Activated CD4-positive, alpha-beta T cell treated with anti-CD3 and anti-CD28 coated beads, Interleukin-2, amount 10 ng/mL, durations not matched to agents 7 days and 5 days (primary cell): ENCODE measurements at places on chromosomes 13 and 19.

DNA sequence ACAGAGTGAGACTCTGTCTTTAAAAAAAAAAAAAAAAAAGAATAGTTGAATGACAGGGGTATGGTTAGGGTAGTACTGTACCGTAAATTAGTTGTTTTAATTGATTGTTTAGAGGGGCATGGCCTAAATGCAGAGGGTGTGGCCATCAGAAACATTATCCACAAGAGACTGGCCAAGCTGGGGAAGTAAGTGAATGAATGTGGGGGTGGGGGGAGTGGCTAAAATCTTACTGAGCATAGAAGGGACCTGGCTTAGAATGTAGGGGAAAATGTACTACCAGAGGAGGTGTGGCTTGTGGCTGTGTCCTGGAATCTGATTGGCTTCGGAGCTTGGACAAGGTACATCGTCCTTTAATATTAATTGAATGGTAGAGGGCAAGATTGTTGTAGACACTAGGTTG, 3.8 kb downstream of the BCL2L12 start:
- no peak for DNase-seq

- DNase-seq: peak; percentile 63
These were observed 2.7 kb upstream of the HNRNPL start for GRCh38 chr19:38852231-38853044.

DNA sequence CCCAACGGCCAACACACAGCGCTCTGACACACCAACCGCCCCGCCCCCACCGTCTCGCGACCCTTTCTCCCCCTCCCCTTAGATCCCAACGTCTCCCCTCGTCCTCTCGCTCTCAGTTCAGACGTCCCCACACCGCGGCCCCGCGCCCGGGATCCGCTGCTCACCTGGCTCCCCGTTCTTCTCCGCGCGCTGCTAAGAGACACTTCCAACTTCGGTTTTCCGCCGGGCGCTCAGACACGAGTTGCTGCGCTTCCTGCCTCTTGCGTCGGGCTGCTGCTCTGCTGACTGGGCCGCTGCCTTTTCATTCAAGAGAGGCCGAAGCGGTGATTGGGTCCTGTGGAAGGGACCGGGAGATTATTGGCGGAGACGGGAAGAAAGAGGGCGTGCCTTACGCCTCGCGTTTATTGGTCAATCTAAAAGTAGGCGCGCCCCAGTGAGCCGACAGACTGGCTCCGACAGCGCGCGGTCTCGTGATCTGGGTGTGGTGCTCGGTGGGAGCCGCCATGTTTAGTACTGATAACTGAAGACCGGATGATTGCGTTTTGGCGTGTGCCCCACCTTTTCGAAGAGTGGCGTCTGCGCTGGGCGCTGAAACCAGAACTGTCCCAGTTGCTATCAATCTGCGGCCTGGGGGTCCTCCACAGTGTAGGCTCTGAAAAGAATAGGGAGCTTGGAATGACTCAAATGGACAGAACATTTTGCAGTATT, at the start of gene DDX39A:
Gene DDX39A, minus strand, starts transcription at position 236 of the 708 bp plus-strand sequence. CDS start 6,121 bp downstream, outside the sequence.
- peak; percentile 99 for DNase-seq

DNA sequence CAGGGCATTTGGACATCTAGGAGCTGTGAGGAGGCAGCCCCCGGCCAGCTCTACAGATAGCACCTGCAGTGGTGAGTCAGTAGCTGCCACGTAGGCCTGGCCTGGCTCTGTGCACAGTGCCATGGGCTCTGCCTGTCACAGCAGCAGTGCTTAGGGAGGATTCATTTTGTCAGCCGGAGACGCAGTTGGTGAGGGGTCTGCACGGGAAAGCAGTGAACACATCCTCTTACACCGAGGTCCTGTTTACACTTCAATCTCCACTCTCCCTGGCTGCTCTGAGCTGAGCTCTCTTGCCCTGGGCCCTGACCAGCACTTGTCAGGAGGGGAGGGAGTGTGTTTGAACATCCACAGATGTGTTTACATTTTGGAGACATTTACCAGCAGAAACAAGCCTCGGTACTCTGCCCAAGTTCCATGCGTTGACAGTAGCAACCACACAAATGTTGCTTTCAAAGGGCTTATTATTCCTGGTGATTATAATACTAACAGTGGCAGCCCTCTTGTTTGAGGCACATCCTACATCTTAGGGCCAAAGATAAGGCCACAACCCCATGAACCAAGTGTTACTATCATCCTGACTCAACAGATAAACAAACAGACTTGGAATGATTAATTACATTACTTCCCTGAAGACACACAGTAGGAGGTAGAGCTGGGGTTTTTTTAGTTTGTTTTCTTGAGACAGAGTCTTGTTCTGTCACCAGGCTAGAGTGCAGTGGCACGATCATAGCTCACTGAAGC, 148.9 kb downstream of the USP12 start:
- DNase-seq: no peak

GRCh38 chr13:73273745-73274144, 214.9 kb downstream of the KLF5 start:
- DNase-seq: no peak

- no peak for DNase-seq
These were observed 5.2 kb upstream of the IFT88 start for GRCh38 chr13:20561741-20562140.

DNA sequence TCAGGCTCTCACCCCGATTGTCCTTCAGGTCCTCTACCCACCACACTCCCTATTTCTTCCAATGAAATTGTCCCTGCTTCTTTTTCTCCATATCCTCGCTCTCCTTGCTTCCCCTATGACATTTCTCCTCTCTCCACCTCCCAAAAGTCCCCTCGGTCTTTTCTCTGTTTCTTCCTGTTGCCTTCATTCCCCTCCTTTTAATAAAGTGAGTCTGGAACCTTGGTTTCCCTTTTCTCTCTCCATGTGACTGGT, 676 bp upstream of the ZNF574 start:
- no peak for DNase-seq

GRCh38 chr13:80787604-80788003, 446.7 kb upstream of the SPRY2 start:
- no peak for DNase-seq

- DNase-seq: no peak
These were observed 40.7 kb downstream of the PCCA start for GRCh38 chr13:100129605-100130004.

DNA sequence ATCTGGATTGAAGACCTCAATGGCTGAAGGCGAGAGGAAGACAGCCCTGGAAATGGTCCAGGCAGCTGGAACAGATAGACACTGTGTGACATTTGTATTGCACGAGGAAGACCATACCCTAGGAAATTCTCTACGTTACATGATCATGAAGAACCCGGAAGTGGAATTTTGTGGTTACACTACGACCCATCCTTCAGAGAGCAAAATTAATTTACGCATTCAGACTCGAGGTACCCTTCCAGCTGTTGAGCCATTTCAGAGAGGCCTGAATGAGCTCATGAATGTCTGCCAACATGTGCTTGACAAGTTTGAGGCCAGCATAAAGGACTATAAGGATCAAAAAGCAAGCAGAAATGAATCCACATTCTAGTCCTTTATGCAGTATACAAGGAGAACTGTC, 1.2 kb downstream of the POLR1D start:
- DNase-seq: no peak

DNA sequence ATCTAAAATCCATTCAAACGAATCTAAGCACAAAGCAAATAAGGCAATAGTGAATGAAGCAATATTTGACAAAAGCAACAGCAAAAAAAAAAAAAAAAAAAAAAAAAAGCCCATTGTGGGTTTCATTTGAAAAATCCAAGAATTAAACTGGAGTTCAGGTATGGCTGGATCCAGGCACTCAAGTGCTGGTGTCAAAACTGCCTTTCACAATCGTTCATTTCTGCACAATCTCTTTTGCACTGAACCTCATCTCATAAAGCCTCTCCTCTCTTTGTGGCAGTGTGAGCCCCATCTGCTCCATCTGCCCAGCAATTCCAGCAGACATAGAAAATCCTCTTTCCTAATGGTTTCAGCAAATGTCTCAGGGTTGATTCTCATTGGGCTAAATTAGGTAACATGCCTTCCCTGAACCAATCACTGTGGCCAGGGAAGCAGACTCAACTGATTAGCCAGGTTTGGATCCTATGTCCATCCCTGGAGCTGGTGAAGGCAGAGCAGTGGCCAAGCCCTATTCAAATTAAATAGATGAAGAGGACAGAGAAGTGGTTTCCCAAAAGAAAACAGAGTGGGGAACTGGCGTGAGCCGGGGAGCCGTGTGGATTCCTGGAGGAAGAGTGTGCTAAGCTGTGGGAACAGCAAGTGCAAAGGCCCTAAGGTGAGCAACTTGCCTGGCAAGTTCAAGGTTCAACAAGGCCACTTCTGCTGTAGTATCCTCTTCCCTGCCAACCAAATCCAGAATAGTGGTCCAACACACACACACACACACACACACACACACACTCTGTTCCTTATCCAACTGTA, 1.2 kb upstream of the HIF3A start:
- no peak for DNase-seq

DNA sequence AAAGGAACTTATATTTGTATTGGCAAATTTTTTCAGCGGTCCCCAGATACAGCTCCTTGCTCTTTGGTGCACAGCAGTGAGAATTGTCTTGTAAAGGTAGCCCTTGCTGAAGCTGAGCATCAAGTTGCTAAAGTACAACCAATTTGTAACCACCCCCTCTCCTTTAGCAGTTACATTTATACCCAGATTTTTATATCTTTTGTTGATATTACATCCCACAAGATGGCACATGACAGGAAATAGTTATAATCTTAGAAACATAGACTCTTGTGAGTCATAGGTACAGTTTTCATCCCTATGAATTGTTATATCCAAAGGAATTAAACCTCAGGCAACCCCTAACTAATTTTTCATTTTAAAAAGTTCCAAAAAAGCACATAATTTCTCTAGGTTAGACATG, 523.0 kb upstream of the SLITRK1 start:
- DNase-seq: no peak

DNA sequence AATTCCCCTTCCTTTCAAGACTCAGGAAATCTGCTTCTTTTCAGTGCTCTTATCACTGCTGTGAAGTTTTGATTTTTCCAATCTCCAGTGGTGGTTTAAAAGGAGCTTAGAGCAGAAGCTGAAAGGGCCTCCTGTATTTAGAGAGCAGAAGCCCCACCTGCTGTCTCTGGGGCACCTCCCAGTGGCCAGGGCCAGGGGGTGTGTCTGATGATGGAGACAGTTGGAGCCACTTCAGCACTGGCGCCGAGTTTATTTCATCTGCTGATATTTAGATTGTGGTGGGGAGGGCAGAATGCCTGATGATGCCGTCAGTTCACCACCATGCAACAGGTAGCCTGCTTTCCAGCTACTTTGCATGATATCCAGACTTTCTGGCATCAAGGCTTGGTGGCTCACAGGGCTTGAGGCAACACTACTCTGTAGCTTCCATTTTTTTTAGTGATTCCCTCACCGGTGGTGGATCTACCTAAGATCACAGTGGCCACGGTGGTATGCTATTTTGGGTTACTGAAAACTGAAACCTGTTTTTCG, 371.9 kb downstream of the KCNRG start:
- DNase-seq: peak; percentile 16

- no peak for DNase-seq
These were observed 69.1 kb upstream of the WASF3 start for GRCh38 chr13:26488236-26489003.

- DNase-seq: peak; percentile 54
These were observed 16.8 kb upstream of the TM9SF2 start for GRCh38 chr13:99484473-99484872.

- DNase-seq: peak; percentile 68
These were observed 6.8 kb downstream of the RPS11 start for GRCh38 chr19:49502866-49503581.

DNA sequence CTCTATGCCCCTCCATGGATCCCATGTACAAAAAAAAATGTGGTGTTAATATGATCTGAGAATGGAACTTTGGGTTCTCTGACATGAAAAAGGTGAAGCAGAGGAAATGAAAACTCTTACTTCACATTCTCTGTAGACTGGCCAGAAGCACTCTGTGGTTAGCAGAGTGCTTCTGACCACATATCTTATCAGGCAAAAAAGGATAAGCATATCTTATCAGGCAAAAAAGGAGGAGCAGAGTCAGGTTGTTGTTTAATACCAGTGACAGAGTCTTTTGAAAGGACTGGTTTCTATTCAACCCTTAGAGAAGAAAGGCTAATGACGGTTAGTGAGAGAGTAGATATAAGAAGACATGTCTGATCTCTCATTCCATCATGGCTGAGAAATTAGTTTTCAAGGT, 1404.8 kb downstream of the SLITRK1 start:
- DNase-seq: no peak

GRCh38 chr13:62512194-62513141, 1096.8 kb upstream of the PCDH20 start:
- DNase-seq: peak; percentile 18

DNA sequence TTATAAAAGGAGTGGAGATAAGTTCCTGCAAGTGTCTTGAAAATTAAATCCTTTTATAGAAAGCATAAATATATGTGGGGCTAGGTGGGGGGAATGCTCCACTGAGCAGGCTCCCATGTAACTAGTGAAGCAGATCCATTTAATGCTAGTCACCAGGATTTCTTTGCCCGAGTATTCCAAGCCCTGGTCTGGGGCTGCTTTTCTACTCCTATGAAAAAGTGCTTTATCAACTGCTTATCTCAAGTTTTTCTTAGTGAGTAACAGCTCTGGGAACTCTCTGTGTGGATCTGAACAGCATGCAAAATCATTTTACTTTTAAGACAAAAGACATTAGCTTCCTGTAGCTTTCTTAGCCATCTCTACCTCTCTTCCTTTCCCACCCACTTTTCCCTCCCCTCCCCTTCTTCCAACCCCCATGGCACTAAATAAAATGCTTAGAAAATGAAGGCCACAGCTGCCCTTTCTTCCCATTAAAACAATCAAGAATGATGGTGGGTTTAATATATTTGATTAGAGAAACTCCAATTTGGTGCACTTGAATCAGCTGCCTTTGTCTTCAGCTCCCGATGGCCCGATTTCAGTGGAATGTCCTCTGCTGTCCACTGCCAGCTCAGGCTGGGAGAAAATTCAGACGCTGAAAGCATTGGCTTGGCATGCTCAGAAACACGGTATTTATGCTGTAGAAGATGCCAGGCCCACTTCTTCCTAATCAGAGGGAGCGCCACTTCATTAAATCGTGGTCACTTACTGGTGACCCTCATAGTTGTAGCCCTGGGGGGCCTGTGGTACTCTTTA, 475.1 kb downstream of the FOXO1 start:
- DNase-seq: no peak

- DNase-seq: no peak
These were observed 142.5 kb downstream of the LACC1 start for GRCh38 chr13:44022196-44022595.

DNA sequence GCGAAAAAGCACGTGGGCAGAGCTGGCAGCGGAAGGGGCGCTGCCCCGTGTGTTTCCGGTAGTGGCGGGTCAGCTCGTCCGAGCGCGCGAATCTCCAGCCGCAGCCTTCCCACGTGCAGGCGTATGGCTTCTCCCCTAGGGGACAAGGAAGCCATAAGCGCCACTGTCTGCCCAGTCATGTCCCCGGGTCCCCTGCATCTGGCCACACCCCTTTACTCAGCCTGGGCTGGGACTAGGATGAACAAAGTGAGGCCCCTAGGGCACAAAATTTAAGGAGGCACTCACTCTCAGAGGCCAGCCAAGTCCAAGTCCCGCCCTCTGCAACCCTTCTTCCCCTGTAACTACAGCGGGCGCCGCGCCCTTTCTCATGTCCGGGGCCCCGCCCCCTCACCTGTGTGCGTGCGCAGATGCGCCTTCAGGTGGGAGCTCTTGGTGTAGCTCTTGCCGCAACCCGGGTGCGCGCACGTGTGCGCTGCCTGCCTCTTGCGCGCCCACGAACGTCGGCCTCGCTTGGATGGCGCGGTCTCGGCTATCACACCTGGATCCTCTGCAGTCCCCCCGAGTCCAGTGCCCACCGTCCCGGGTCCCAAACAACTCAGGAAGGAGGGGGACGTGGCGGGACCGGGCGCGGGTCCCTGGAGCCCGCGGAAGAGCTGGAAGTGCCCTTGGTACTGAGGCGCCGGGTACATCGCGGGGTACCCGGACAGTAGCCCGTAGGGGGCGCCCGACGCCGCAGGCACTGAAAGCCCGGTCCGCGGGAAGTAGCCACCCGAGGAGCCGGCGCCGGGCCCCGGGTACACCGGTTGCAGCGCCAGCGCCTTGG, 1.9 kb downstream of the KLF1 start:
- peak; percentile 92 for DNase-seq
